ENCODE measurements at places on chromosomes 11 and 22.

- DNase-seq: no peak
These were observed 152.6 kb downstream of the BARX2 start for GRCh38 chr11:129528296-129528695.

DNA sequence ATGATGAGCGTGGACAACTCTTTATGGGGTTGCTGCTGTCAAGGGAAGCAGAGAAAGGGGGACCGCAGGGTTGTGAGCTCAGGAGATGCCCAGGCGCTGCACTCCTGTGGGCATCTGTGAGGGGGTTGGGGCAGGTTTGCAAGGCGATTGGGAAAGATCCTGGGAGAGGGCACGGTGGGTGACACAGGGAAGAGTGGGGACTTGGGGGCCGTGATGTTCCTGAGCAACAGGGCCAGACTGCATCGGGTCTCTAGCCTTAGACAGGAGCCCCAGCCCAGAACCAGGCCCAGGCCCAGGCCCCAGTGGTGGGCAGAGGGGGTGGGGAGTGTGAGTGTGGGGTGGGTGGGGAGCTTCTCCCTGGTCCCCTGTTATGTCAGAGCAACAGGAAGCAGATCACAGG, 38.3 kb downstream of the CSF2RB start:
- no peak for DNase-seq

DNA sequence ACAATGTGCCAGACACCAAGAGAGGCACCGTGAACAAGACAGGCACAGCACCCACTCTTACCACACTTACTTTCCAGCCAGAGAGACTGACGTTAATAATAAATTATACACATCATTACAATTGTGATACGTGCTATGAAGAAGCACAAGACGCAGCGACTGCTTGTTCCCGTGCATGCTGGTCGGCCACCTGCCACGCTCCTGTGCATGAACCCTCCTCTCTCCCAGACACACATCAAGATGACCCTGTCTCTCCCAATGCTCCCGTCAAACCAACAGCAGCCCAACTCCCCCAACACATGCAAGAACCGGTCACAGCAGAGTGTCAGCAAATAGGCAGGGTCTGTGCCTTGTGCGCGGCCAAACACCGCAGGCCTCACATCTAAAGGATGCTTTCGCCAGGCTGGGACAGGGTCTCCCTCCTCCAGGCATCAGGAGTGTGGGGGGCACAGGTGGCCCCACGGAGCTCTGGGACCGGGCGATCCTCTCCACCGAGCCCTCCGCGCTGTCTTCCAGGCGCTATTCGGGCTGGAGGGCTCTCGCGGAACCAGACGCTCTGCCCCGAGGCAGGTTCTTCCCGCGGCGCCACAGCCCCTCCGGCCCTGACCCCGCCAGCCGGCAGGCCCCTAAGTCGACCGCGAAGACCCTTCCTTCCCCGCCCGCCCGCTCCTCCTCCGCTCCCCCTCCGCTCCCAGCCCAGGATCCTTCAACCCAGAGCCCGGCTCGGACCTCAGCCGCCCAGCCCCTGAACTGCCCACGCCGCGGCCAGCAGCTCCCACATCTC, 533 bp downstream of the SERGEF start:
- DNase-seq: no peak

DNA sequence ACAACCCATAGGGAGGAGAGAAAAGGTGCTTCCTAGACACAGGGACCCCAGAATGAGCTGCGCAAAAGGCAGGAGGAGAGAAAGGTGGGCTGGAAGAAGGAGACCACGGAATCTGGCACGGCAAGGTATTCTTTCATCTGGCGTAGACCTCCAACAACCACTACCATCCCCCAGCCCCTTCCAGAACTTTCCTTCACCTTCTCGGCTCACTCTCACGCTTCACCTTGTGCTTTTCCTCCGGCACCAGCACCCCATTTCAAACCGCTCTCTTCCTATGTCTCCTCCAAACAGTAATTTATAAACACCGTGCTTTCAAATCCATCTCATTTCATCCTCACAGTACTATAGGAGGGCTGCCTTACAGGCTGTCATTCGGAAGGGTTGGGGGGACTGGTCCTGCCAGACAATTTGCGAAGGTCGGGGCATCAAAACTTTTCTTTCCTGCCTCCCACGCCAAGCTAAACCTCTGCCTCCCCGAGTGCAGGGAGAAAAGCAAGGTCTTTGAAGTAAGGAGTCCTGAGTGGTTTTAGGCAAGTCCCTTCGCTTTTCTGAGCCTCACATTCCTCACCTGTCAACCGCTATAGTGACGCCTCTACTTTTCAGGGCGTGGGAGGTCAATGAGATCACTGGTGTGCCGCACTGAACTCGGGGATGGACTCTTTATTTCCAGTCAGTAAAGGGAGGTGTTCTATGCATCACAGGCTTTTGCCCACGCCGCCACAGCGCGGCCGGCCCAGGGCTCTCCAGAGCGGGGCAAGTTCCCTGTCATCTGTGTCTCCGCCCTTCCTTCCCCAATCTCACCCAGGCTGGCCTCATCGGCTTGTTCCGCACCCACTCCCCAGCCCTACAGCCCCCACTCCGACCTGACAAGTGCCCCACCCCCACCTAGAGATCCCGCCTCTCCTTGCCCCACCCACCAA, 800 bp downstream of the KCTD21 start:
- DNase-seq: peak; percentile 68

DNA sequence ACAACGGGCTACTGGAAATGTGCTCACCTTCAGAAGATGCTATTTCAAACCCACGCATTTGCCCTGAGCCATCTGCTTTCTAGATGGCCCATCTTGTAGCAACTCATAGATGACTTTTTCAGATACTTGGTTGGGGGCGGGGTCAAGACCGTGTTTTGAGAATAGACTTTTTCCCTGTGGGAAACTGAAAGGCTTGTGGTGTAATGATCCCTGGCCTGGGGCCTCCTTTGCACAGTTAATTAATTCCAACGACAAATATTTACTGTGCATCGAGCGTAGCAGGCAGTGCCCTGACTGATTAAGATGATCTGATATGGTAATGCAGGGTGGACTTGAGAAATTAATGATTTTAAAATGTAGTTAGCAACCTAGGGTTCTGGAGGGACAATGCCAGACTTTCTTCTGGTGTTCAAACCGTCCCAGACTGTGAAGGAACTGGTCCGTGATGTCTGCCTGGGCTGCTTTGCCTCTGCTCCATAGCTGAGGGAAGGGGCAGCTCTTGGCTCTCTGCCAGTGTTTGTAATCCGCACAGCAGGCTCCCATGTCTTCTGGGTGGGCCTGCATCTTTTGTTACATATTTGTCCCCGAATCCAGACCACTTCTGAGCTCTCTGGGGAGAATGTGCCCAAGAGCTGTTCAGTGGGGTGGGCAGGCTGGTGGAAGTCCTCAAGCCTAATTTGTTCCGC, 84.8 kb downstream of the ADAMTS15 start:
- DNase-seq: no peak

- DNase-seq: no peak
These were observed 527 bp downstream of the CARD10 start for GRCh38 chr22:37518509-37519267.

- DNase-seq: no peak
These were observed 5.4 kb downstream of the APLNR start for GRCh38 chr11:57231539-57232253.

GRCh38 chr11:15967966-15968365, 388.4 kb downstream of the SOX6 start:
- no peak for DNase-seq

All from activated gamma-delta T cell treated with anti-CD3 and anti-CD28 coated beads, Interleukin-2, amount 50 U/mL, for 16 hours (primary cell).